Activated CD4-positive, alpha-beta T cell treated with anti-CD3 and anti-CD28 coated beads for 48 hours (primary cell): ENCODE measurements at places on chromosomes 1 and 21.

DNA sequence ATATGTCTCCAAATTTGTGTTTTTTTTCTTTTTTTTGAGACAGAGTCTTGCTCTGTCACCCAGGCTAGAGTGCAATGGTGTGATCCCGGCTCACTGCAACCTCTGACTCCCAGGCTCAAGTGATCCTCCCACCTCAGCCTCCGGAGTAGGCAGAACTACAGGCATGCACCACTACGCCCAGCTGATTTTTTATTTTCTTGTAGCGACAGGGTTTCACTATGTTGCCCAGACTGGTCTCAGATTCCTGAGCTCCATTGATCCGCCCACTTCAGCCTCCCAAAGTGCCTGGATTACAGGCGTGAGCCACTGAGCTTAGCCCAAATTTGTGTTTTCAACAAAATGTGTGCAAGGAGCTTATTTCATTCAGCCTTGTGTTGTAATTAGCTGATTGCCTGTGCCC is 59.0 kb upstream of the IFFO2 start:
- no peak for DNase-seq

GRCh38 chr1:209227171-209227570 is 356.3 kb upstream of the CAMK1G start:
- DNase-seq = no peak

DNA sequence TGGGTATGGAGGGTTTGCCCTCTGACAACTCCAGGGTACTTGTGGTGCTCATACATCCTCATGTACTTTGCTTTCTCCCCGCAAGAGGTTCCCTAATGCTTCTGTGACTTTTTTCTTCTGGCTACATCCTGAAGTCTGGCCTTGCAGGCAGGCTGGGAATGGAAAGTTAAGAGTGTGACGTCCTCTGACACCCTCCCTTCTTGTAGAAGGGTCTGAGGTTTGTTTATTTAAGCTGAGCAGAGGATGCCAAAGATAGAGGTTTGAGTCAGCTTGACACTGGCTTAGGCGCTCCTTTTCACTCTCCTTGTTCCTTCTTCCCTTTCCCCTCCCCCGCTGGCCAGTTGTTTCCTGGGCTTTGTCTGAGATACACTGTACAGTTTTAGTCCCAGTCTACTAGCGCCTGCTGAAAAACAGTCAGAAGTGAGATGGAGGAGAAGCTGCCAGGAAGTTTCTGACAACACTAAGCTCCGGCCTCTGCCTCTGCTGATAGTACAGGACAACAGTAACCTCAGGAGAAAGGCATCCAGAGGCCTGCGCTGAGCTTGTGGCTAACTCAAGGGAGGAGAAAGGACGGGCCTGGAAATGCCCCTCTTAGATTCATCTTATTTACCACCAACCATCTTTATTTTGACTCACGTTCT is at the start of gene MACF1:
Gene MACF1 (plus strand): TSS at position 255 of the 641 bp plus-strand sequence. CDS start 328 bp downstream, at position 583.
- DNase-seq = peak; percentile 36

- DNase-seq = no peak
Measured at GRCh38 chr21:33840771-33841170, 74.8 kb downstream of the ATP5PO start.

DNA sequence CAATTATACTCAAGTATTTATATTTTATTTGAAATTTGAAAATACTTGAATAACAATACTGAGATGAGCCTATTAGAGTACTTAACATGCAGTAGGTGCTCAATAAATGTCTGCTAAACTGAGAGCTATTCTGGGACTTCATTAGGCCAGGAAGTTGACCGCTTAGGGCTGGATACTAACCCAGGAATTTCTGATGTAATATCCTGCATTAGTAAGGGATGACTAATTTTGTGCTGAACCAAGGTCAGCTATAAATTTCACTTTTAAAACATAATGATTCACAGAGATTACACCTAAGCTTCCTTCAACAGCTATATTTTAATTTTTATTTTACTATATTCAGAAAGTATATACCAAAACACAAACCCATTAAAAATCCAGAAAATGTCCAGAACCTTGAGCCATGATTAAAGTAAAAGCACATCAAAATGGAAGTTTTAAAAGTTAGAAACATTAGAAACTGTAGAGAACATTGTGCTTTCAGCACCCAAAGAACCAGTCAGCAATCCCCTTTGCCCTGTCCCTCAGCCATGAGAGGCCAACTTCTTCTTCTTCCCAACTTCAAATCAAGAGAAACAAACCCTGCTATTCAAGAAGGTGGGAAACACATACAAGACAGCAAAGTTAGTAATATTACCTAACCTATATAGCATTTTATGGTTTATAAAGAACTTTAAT is 35.4 kb downstream of the WNT2B start:
- no peak for DNase-seq

DNA sequence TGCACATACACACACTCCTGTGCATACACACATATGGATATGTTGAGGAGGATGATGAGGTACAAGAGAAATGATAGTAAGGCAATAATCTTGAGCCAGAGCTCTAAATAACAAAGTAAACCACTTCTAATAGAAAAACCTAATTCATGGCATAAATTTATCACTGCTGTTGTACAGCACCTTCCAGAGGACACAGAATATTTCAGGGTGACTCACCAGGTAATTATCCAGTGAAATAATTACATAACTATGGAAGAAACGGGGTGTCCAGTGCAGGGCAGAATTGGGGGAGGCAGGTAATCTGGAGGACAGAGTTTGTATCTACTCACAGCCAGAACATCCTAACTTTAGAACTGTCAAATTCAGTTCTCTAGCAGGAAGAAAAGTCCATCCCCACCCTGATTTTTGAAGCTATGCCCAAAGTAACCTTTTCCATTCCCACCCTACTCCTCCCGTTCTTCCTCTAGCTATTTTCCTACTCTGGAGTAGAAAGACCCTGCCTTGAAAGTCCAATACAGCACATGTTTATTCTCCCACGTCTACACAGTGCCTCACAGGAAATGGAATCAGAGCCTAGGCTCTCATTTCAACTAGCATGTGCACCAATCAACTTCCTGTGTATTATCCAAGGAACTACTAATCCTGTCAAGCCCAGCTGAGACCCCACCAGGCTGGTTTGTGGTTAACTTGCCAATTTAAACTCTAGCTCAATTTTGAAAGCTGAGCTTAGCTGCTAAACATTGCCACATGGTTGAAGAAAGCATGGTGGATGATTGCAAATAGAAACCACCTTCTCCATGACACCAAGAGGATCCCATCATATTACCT is 96.6 kb downstream of the PTPN14 start:
- no peak for DNase-seq

GRCh38 chr1:35866991-35867390 is 16.0 kb upstream of the AGO1 start:
- no peak for DNase-seq

GRCh38 chr1:204143276-204144041 is 8.4 kb downstream of the ETNK2 start:
- no peak for DNase-seq
